ENCODE measurements at places on chromosomes 12 and 14. TPM values are rescaled to one million over a fixed set of nuclear protein-coding genes. Genes with fewer than 3 reads are reported as not detected.

Gene SVOP
- not detected for total RNA-seq

Gene LYZ
- total RNA-seq = 4.5 TPM

Gene PTPRR
- total RNA-seq = not detected

Gene SIX1
- total RNA-seq = 1.1 TPM

Gene PMCH
- not detected for total RNA-seq

Gene SLCO1B1
- not detected for total RNA-seq

Gene MYF5
- total RNA-seq = not detected

Gene JDP2
- total RNA-seq = 213 TPM

Gene LRP1
- 708 TPM for total RNA-seq

Gene CERS5
- total RNA-seq = 29.7 TPM

Gene TBC1D30
- total RNA-seq = 53.0 TPM

Gene KRT81
- total RNA-seq = not detected

Gene DAAM1
- 67.6 TPM for total RNA-seq

Gene BMP4
- 33.1 TPM for total RNA-seq

Gene EGLN3
- 5.9 TPM for total RNA-seq

Gene SPTB
- 14.9 TPM for total RNA-seq

Gene GPRC5D
- total RNA-seq = not detected

Gene ESR2
- not detected for total RNA-seq

Gene KIF5A
- not detected for total RNA-seq

Gene NOXRED1
- total RNA-seq = not detected

Gene PLEKHG7
- total RNA-seq = not detected

Data from ascending aorta (tissue), 2 donors.